ENCODE measurements at places on chromosomes 3 and 15.

DNA sequence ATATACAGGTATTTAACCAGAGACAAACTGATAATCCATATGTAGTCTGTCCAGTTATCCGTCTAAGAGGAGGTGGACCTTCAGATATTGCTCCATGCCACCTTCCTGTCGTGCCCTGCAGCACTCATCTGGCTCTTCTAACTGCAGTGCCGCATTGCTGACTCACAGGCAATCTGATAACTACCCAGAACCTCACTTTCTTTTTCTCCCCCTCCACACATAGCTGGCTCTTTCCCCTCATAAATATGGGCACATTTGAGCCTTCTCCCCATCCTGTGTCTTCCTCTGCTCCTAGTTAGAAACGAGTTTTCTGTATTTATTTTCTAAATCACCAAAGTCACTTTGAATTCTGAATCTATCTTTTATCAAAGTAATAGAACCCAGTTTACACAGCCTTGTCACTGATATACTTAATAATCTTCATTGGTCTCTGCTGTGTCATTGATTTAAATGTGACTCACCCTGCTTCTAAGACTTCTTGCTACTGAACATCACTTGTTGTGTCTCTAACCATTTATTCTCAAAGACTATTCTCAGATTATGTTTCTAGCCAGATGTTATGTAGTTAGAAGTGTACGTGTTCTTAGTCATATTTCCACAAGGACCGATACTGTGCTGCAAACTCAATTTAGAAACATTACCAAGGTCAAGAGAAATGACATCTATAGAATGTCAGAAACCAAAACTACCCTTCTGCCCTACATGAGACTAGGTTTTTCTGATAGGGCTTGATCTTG is 17.4 kb upstream of the KCNMB2 start:
- DNase-seq, result no peak

- DNase-seq, result no peak
Measured at GRCh38 chr15:95464509-95464908, 866.0 kb upstream of the NR2F2 start.

DNA sequence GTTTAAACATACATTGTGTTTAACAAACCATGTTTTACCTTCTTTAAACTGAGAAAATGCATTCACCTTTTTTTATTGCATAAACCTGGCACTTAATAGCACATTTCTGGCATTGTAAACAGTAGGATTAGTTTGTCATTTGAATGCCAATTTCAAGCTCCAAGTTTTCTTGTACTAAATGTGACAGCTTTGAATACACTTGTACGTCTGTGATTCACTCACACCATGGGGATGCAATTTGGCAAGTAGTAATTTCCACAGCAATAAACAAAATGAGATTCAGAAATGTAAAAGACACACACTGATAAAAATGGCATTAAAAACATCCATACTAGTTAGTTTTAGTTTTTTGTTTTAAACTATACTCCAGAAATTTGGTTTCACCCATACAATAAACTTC is 598.9 kb downstream of the SI start:
- no peak for DNase-seq

DNA sequence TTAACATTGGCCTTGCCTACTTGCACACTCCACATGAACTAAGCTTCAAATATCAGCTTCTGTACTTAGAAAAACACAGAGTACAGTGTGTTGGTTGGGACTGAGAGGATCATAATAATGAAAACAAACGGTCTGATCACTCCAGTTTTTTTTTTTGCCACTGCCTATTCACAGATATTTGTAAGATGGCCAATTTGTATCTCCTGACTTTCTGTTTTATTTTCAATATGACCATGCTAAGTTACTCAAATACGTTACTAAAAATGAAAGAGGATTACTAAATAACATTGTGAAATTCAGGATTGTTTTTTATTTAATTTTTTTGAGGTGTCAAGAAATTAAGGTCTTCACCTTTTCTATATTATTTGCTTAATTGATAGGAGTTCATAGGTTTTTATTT is 595.1 kb downstream of the TUSC7 start:
- DNase-seq, result no peak

DNA sequence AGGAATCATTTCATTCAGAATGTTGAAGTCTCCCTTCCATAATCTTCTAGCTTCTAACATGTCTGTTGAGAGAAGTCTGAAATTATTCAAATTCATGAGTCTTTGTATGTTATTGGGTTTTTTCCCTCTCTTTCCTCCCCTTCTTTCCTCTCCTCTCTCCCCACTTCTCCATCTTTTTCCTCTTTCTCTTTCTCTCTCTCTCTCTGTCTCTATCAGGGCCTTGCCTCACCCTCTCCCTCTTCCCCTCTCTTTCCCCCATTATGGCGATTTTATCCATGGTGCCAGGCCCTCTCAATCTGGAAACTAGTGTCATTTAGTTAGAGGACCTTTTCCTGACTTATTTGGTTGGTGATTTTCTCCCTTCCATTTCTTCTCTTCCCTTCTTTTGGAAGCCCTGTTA is 147.3 kb downstream of the SST start:
- no peak for DNase-seq

DNA sequence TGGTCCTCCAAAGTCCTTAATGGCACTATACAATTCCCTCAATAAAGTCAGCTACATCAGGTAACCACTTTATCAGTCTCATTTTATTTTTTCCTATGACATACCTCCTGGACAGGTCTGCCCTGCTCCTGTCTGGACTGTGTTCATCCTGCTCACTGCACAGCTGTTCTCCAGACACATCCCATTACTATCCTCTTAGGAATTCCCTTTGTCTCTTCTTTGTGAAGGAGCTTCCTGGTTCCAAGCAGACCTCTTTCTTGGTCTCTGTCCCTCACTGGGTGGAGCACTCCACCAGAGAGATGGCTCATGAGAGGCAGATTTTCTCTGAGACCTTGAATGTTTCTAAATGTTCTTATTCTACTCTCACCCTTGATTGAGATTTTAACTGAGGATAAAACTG is 60.1 kb downstream of the KY start:
- no peak for DNase-seq

GRCh38 chr3:78644847-78645246 is 1123.0 kb downstream of the ROBO1 start:
- DNase-seq, result no peak

- DNase-seq, result no peak
Measured at GRCh38 chr15:45377609-45378148, 665 bp downstream of the GATM start.

DNA sequence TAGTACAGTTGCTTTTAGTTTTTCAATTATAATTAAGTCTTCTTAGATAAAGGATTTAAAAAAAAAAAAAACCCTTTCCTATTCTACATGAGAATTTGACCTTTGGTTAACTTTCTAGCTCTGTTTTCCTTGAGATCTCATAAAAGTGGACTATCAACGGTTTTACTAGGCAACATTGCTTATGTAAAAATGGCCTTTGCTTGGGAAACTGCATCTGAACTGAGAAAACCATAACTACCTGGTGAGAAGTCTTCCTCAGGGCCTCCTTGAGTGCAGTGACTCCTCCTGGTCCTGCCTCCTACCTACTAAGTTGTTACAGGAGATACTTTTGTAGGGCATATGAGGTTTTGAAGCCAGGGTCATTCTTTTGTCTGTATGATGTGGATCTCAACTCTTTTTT is 42.1 kb upstream of the ACVR2B start:
- no peak for DNase-seq

DNA sequence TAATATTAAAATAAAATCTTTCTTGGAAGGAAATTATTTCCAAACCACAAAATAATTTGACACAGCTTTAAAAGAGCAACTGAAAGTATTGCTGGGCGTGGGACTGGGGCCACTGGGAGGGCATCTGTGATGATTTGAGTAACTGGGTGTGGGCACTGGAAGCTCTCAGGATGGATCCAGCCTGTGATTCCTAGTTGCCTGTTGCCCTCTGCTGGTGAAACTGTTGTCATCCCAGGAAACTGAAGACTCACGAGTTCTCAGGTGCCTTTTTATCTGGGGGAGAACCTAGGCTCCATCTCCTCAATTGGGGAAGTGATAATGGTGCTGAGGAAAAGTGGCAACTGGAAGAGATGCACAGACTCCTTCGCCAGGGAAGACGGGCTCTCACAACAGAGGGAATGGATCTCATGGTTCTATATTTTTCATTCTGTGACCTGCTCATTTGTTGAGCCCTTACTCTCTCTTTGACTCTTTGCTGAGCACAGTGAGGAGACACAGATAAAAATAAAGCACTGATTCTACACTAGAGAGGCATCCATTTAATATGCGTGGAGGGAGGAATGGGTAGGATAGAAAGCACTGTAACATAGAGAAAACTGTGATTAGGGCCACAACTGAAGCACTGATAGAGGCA is 61.6 kb downstream of the TPRG1 start:
- DNase-seq, result peak; percentile 17

GRCh38 chr3:81585056-81585455 is 176.4 kb downstream of the GBE1 start:
- DNase-seq, result no peak

GRCh38 chr3:144415492-144415891 is 443.9 kb downstream of the DIPK2A start:
- DNase-seq, result no peak

DNA sequence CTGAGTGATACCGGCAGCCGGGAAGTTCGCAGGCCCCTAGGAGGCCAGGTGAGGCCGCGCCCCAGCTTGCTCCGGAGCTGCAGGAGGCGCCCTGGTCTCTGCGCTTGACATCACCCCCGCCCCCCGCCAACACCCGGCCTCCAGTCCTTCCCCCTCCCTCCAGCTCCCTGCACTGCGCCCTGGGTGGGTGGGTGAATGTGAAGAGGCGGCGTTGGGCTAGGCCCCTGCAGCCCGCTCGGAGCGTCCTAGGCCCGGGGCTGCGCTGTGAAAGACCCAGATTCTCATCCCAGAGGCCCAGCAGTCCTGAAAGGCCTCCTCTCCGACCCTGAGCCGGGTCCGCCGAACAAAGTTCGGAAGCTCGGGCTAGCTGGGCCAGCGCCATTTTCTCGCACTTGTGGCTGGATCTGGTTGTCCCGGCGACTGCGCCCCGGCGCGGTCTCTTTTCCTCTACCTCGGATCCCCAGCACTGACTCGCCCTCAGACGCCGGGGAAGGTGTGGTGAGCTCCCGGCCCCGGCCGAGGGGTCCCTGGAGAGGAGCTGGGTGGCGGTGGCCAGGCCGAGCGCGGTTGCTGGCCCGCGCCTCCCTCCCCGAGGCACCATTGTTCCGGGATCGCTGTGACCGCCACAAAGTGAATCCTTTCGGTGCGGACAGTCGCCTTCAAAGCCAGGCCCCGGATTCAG is 12.9 kb downstream of the ZIC4 start:
- no peak for DNase-seq

DNA sequence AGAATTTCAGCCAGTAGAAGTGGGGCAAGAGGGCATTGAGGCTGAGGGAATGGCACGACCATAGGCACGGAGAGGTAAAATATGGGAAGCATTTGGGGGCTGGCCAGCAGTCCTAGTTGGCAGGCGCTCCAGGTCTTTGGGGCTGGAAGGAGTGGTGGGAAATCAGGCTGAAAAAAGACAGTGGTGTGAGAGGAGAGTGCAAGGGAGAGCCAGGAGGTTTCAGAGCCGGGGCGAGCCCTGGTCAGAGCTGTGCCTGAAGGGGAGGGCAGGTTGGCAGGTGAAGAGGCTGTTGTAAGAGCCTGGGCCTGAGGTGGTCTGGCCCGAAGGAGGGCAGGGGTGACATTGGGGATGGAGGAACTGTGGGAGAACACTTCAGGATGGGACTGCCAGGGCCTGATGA is 1.6 kb upstream of the IDH3A start:
- DNase-seq, result no peak

GRCh38 chr3:102488331-102488730 is 53.5 kb downstream of the ZPLD1 start:
- no peak for DNase-seq

DNA sequence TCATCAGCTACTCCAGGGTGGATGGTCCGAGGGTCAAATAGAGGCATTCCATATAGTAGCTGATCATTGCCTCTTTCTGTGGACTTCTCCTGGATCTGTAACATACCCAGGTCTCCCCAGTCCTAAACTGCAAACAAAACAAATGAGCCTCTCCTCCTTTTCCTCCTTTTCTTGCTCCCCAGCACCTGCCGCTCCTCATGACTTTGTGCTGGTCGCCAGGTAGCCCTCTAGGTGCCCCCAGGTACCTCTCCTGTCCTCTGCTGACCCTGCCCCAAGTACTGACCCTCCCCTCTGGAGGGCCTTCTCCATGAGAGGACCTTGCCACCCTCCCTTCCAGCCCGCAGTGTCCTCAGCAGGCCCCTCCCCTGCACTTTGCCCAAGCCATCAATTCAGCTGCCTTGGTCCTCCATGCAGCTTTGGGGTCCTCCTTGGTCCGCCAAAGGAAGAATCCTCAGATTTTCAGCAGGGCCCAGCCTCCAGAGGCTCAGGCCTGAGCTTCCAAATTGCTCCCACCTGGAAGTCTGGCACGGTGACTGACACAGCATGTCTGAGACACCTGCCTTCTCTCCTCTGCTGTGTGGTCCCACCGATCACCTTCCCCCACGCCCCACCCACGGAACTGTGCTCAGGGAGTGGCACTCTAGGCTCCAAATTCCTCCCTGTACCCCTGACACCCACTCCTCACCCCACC is 111.0 kb downstream of the LRRK1 start:
- no peak for DNase-seq

DNA sequence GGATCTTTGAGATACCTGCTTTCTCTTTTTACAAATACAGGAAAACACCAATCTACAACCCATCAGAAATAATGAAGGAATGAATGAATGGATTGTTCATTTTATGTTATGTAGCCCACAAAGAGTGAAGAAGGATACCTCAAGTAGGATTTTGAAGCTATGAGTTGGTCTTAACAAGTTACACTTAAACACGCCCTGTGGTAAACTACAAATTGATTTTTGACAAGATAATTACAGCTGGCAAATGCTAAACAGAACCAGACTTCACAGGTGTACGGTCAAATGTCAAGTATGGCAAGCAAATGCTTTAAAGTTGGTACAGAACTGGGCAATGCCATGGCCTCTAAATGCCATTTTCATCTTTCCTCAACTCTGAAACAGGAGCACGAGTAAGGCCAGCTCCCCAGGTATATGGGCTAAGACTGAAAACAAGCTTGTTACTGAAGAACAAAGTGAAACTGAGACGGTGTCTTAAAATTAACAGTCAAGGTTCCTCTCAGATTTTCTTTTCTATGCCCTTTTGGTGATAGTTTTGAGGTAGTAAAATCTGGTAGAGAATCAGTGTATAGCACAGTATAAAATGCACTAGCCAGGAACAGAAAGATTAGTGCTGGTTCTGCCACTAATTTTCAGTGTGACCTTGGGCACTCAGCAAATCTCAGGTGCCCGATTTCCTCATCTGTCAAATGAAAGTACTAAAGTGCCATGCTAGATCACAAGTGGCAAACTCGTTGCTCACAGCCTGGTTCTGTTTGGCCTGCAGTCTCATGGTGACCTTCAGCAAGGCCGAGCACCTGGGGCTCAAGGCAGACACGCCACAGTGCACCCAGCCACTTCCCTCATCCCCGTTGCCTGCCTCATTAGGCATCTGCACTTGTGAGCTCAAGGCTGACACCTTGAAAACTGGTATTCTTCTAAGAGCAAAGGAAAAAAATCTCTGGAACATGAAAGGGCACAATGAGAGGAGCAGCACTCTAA is 9.5 kb downstream of the RUVBL1 start:
- DNase-seq, result no peak

DNA sequence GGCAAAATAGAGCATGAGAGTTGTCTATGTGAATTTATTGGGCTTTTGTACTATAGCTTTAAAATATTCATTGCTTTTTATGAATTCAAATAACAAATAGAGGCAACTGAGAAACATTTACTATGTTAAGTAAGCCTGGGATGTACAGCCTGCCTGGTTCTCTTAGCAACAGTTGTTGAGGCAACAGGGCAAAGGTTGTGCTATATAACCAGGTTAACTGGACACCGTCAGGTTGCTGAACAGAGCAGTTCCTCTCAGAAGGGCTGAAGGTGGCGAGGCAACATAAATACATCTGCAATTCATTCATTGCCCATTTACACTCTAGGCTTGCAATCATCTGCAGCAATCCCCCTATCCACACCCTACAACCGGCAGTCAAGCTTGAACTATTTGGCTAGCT is 78.2 kb downstream of the GTF2E1 start:
- no peak for DNase-seq
